Activated T-helper 1 cell treated with Interleukin-2 at 50 U/mL for 16 hours (primary cell): ENCODE measurements at places on chromosomes 2 and 18.

- DNase-seq, result no peak
Measured at GRCh38 chr2:200104015-200104414, 148.6 kb downstream of the MAIP1 start.

DNA sequence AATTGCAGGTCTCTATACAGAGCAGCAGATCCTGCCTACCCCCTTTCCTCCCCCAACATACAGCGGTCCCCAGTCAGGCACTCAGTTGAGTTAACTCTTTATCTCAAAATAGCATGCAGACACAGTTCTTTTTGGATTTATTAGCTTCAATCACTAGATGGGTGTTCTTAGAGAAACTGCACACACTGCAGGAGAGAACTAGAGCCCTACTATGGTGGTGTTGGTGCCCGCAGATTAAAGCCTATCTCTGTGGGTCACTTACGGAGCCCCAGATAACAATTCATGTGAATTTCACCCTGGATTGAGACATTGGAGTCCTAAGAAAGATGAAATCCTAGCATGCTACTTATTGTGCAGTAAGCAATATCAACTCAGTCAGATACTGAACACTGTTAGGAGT, 11.9 kb downstream of the ADD2 start:
- no peak for DNase-seq

GRCh38 chr2:8116661-8117060, 565.2 kb upstream of the ID2 start:
- DNase-seq, result no peak

GRCh38 chr18:39305766-39306165, 1740.2 kb upstream of the CELF4 start:
- DNase-seq, result no peak

DNA sequence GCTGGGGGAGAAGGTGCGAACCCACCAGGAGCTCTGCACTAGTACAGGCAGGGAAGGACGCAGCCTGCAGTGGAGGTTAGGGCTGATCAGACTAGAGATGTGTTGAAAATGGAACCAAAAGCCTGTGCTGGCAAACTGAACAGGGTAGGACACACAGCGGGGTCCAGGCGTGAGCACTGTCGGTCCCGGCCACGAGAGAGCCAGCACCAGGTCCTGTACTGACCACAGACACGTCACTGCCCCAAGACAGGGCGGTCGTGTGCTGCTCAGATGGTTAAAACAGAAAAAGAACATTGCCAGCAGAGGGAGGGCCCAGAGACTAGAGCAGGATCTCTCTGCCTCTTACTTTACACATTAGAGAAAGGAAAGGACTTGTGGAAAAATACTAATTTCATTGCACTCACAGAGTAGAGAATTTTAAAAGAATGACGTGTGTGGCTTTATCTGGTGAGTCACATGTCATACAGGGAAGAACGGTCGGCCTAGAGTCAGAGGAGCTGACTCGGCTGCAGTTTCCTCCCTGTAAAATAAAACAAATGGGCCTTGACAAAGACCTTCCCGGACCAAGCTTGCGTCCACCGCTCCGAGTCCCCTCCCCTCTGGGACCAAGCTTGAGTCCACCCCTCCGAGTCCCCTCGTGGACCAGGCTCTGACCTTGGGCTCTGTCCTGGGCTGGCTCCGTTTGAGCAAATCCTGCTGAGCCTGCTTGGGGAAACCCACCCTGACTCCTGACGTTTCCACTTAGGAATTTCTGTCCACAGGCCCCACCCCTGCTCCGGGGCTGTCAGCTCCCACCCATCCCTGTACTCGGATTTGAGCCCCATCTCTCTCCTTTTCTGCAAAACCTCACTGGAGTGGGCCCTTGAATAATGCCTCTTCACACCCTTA, 16.7 kb upstream of the ADI1 start:
- DNase-seq, result no peak

GRCh38 chr18:77218642-77219041, 31.0 kb upstream of the GALR1 start:
- DNase-seq, result no peak

- DNase-seq, result no peak
Measured at GRCh38 chr18:79884294-79884962, 67.0 kb downstream of the SLC66A2 start.

DNA sequence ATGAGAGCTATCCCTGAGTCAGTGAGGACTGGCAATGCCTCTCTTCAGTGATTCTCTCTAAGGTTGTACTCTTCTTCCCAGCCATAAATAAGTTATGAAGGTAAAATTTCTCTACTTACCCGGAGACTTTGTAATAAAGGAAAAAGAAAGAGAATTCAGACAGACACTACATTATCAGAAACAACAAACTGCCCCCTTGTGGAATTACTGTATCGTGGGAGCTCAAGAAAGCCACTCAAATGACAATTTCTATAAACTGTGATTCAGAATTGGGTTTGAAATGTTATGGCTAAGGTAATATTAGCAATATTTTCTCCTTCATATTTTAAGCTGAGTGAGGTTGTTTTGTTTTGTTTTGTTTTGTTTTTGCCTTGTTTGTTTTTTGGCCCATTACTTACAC, 155.8 kb upstream of the TANK start:
- no peak for DNase-seq

- DNase-seq, result no peak
Measured at GRCh38 chr2:222017252-222017850, 281.4 kb downstream of the PAX3 start.

DNA sequence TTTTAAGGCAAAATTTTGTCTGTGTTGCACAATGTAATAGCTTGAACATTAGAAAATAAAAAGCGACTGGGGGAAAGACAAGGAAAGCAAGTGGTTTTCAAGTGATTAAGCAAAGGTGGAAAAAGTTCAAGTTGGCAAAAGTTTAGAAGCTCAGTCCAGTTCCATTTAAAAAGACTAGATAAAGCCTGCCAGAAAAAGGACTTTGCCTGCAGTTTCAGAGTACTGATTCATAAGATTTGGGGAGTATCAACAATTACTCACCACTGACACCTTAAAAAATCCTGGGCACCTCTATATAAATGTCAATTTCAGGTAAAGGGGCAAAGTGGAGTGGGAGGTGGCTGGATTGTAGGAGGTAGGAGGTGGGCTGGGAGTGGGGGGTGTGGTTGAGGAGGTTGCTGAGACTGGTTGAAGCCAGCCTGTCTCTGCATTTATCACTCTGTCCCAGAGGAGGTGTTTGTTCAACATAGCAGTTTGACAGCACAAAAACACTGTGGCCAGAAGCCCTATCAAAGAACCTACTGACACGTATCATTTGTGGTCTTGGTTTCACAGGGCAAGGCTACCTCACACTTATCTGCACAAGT, 14.6 kb downstream of the ZEB2 start:
- no peak for DNase-seq

DNA sequence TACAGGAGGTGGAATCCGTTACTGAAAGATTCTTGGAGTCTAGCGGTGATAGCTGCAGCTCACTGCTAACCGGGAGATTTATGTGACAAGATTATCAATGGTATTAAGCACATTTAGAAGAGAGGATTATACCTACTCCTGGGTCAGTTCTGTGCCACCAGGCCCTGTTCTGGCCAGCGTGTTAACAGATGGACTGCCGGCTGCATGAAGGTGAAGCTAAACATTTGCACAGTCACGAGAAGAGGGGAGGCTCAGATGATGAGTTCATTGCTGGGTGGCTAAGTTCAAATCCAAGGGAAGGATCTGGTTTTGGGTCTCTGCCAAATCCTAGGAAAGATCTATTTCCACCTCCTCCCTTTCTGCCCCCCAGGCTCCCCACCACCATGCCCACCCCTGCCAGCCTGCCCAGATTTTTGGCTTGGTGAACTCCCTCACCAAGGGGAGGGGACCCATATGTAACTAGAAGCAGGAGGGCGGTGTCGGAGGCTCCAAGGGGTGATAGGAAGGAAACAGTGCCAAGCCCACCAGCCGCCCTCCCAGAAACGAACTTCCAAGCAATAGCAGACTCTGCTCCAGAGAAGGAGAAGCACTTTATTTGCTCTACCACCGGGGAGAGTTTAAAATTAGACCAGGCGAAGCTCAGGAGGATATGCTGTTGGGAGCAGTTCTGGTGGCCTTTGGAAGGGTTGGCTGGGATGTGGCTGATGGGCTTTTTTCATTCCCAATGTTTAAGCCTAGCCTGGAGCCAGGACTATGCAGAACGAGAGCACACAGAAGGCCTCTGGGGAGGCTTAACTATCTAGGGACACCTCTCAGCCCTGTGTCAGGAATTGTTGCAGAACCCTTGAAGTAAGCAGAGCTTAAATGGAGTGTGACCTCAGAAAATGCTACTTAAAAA, 200.5 kb downstream of the KLHL29 start:
- DNase-seq, result no peak

- DNase-seq, result no peak
Measured at GRCh38 chr2:181924336-181924735, 32.8 kb downstream of the ITPRID2 start.

DNA sequence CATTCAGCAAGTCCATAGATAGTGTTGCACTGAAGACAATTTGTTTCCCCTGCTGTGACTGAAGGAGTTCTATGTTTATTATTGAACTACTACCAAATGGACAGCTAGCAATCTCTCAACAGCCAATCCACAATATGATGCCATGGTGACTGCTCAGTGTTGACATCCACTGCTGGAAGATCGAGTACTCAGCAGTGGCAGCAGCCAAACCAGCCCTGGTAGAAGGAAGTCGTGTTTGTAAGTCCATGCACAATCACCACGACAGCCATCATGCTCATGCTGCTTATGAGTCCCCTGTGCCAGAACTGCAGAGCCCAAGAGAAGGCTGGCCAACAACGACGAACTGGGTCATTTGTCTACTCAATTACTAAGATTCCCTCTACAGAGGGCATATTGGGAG, 66.4 kb downstream of the OSR1 start:
- DNase-seq, result no peak

- DNase-seq, result no peak
Measured at GRCh38 chr18:36352384-36352783, 54.9 kb downstream of the FHOD3 start.

DNA sequence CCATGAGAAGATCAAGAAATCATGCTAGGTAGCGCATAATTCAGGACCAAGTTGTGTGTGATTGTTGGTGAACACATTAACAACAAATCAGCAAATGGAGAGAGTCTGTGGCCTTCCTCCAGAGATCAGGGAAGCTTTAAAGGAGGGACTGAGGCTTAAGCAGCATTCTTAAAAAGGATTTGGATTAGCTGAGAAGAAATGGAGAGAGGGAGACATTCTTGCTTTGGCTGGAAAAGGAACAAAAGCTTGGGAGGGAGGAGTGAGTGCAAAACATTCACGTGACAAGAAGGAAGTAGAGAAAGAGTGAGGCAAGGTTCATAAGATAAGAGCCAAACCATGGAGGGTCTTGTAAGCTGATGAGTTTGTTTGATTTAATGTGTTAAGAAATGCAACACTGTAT, 75.6 kb downstream of the SRD5A2 start:
- no peak for DNase-seq

DNA sequence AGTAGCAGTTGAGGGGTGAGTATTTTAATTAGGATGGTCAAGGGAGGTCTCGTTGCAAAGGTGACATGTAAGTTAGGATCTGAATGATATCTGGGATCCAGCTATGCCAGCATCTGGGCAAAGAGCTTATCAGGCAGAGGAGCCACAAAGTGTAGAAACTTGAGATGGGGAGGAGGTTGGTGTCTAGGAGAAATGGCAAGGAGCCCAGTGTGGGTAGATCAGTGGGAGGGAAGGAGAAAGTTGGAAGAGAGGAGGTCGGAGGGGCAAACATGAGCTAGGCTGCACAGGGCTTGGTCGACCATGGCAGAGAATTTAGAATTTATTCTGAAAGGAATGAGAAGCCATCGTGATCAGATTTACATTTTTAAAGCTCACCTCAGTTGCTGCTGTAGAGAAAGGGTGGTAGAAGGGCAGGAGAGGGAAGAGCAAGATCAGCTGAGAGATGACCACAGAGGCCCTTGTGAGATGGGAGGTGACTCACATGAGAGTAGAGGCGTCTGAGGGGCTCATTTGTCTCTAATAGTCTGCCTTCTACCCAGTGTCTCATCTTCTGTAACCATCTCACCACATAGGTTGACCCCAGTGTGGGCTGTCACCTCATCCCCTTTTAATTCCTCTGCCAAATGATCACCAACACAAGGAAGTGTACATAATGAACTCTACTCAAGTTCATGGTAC, 170.0 kb downstream of the ETAA1 start:
- DNase-seq, result no peak

- no peak for DNase-seq
Measured at GRCh38 chr2:168515502-168515901, 59.4 kb downstream of the CERS6 start.

DNA sequence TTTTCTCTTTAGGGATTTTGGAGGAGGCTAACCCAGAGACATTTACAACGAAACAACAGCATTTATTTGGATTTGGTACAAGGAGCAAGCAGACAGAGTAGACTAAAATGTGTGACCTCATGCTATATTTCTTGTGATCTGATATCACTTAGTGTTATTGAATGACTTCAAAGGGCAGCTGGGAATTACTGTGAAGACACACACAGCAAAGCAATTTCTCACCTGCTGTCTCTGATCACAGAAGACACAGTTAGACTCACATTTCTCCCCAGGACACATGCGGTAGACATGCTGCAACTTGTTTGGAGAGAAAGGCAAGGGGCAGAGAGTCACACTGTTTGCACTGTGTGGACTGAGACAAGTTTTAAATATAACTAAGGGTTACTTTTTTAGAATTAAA, 67.5 kb downstream of the LTBP1 start:
- DNase-seq, result no peak

- DNase-seq, result no peak
Measured at GRCh38 chr18:13463526-13464210, 245.1 kb downstream of the LDLRAD4 start.

DNA sequence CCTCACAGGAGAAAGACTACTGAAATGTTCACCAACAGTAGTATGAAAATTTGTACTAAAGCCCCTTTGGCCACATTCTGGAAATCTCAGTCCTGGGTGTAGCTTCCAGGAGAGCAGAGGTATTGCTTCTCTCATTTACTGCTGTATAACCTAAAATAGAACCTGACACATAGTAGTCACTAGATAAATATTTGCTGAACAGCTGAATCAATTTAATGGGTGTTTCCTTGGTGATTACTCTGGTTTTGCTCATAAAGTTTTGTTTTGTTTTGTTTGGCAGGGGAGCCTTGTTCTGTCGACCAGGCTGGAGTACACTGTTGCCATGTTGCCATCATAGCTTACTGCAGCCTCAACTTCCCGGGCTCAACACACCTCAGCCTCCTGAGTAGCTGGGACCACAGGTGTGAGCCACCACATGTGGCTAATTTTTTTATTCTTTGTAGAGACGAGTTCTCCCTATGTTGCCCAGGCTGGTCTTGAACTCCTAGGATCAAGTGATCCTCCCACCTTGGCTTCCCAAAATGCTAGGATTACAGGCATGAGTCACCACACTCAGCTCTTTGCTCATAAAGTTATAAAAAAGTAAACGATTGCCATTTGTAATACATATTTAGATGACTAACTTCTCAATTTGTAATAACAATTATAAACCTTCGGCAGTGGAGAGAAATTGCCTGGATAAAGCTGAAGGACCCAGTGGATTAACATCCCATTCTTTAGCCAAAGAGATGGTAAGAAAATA, 11.5 kb upstream of the PARD3B start:
- no peak for DNase-seq

GRCh38 chr2:38700881-38701458, 35.1 kb downstream of the GALM start:
- DNase-seq, result no peak

DNA sequence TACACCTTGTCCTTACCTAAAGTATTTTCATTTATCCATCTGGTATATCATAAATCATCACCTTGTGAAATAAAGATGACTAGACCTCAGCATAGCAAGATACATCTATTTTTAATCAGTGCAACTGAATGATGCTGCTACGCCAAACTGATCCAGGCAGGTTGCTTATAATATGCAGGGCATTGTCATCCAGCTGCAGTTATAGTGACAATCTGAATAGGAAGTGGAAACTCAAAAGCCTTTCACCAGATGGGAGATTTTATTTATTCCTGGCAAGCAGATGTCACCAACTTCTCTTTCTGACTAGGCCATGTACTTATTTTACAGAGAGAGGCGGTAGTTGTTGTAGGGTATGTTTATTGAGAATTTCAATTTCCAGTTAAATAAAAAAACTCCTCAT, 747.3 kb downstream of the ADCYAP1 start:
- no peak for DNase-seq
